ENCODE measurements at places on chromosomes 1 and 21. TPM values are rescaled to one million over a fixed set of nuclear protein-coding genes. Genes with fewer than 3 reads are reported as not detected.

- DNase-seq: no peak
Measured at GRCh38 chr21:25809013-25809412, 74.2 kb downstream of the GABPA start.

- DNase-seq: no peak
Measured at GRCh38 chr1:151976015-151976343, 17.7 kb downstream of the S100A10 start.

- peak; percentile 9 for DNase-seq
Measured at GRCh38 chr1:160777486-160778089, 18.4 kb upstream of the LY9 start.

GRCh38 chr1:55347866-55348265, 132.7 kb upstream of the USP24 start:
- DNase-seq: peak; percentile 17

DNA sequence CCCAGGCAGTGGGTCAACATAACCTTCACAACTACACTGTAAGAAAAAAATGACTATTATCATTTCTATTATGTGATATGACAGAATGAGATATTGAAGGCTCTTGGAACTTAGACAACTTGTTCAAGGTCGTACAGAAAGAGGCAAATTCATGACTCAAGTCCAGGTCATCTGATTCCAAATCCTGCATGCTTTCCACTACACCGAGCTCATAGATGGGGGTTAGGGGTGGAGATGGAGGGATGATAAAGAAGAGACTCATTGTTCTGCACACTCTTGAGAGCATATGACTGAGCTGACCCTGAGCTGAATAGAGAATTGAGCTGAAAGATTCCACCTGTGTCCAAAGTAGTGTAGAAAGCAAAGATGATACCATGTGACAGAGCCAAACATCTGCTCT, 2.8 kb downstream of the FCRL6 start:
- no peak for DNase-seq

DNA sequence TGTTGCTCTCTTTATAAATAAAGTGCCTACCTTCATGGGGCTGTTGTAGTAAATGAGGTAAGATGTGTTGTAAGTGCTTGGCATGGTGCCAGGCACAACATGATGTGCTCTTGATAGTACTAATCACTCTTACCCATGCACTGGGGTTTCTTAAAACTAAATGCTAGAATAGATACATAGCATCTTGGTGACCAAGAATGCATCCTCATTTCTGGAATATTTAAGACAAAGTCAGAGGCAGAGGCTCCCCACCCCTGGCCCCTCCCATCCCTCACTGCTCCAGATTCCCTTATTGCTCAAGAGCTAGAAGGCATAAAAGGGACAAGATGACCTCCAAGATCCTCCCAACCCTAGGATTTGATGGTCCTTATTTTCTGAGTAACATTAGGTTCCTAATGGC, 61.3 kb downstream of the GLUL start:
- DNase-seq: no peak

GRCh38 chr1:232767305-232768074, 37.7 kb upstream of the MAP10 start:
- no peak for DNase-seq

GRCh38 chr1:159790237-159790917, 9.6 kb downstream of the DUSP23 start:
- peak; percentile 57 for DNase-seq

DNA sequence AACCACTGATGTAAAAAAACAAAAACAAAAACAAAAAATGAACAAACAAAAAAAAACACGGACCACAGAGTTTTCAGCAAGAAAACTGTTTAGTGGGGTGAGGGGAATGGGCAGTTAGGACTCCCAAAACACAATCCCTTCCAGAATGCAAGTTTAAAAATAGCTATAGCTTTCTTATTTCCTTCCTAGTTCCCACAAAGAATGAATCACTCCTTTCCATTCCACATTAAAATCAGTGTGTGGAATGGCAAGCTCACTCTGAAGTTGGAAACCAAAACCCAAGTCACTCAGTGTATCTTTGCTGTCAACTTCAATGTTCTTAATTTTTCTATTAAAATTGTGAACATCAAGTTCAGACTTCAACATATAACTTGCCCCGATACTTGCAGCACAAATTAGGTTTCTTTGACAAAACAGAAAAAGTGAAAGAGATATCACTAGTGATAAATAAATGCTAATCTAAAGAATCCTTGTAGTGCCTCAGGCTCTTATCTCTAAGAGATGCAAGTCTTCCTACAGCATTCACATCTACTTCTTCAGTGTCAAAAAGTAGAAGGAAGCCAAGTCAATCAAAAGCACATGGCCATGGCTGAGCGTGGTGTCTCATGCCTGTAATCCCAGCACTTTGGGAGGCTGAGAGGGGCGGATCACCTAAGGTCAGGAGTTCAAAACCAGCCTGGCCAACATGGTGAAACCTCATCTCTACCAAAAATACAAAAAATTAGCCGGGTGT, 45.5 kb downstream of the TOR3A start:
- DNase-seq: peak; percentile 77

- DNase-seq: peak; percentile 48
Measured at GRCh38 chr1:171983584-171983983, 142.3 kb downstream of the DNM3 start.

The CNIH3 gene
- 2.5 TPM for total RNA-seq

GRCh38 chr1:17566417-17566816, 26.9 kb downstream of the ARHGEF10L start:
- DNase-seq: no peak

DNA sequence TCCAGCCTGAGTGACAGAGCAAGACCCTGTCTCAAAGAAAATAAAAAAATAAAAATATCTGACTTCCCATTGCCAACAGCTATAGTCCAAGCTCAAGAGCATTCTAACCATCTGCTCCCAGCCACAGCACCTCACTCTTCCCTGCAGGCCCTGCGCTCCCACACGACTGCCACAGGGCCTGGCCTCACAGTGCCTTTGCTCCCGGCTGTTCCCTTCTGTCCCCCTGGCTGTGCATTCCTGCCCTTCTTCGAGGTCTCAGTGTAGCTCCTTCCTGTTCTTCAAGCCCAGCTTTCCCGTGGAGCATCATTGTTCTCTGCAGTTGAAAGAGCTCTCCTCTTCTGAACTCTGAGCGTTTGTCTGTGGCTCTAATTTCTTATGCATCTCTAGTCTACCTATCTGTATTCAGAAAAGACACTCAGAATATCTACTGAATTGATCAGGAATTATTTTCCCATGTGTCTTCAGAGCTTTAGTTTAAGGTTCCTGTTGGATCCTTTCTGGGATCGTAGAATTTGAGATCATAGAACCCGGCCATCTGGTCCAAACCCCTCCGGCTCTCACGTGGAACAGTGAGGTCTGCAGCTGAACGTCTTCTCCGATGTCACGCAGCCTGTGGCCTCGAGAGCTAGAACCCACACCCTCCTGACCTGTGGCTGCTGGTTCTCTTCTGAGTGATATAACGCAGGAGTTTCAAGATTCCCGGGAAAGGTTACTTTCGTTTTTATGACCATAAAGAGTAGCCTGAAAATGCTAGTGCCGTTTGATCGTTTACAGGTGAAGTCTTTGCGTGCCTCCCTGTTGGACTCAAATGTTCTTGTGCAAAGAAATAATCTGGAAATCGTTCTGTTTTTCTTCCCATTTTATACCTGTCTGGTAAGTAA, 54.4 kb downstream of the DOP1B start:
- no peak for DNase-seq

DNA sequence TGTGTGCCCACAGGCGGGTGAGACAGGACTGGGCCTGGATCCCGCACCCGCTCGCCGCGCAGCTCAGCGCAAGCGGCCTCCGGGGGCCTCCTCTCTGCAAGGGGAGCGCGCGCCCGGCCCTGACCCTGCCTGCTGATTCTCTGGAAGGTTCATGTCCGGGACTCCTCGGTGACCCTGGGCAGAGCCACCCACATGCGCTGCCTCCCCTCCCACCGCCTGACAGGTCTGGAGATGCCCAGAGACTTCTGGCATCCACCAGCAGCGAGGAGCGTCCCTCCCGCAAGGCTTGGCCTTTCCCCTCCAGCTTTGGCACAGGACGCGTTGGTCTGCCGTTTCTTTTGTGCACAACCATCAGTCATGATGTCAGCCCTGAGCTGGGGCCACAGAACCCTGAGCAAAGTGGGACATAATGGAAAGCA, 42.0 kb upstream of the COL6A2 start:
- DNase-seq: no peak

- DNase-seq: no peak
Measured at GRCh38 chr21:23534850-23535249, 2072.4 kb downstream of the MRPL39 start.

- DNase-seq: no peak
Measured at GRCh38 chr21:28749536-28749935, 243.1 kb downstream of the LTN1 start.

GRCh38 chr1:37064039-37064438, 29.7 kb upstream of the GRIK3 start:
- DNase-seq: no peak

DNA sequence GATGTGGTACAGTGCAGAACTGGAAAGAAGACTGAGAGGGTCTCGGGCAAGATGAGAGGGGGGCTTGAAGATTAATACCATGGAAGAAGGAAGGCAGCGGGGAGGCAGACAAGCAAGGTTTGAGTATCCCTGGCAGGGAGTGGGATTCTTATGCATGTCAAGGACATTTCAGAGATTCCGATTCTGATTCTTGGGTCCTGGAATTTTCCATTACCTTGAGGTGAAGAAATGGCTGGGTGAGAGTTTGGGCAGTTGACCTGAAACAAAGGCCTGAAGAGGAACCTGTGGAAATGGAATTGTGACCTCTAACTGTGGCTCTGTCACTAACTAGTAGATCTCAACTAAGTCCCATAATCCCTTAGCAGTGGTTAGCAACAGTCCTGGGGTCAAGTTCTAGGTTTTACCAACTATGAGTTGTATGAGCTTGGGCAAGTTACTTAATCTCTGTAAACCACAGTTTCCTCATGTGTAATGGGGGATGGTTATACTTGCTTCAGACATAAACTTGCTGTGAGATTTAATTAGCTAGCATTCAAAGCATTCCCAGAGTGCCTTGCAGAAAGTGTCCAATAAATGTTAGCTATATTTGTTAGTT, 8.6 kb upstream of the ACTN2 start:
- no peak for DNase-seq

GRCh38 chr1:164272156-164272555, 286.8 kb upstream of the PBX1 start:
- DNase-seq: no peak

DNA sequence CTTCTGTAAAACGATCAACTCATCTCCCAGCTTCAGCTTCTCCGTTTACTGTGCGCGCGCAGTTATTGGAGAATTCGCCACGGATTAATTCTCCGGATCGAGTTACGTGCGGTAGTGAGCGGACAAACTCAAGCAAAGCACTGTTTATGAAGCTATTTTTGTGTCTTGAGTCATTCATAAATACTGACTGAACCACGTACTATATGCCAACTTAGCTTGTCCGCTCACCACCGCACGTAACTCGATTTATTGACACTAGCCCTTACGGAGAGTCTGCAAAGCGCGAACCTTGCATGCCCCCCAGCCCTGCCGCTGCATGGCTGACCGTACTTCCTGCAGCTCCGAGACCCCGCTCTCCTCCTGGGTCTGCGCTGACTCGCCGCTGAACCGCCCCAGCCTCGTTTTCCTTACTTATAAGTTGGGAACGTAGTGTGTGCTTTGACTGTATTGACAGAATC, 773 bp downstream of the CHD1L start:
- DNase-seq: peak; percentile 70

GRCh38 chr1:101237229-101237837, 514 bp downstream of the S1PR1 start:
- peak; percentile 64 for DNase-seq

DNA sequence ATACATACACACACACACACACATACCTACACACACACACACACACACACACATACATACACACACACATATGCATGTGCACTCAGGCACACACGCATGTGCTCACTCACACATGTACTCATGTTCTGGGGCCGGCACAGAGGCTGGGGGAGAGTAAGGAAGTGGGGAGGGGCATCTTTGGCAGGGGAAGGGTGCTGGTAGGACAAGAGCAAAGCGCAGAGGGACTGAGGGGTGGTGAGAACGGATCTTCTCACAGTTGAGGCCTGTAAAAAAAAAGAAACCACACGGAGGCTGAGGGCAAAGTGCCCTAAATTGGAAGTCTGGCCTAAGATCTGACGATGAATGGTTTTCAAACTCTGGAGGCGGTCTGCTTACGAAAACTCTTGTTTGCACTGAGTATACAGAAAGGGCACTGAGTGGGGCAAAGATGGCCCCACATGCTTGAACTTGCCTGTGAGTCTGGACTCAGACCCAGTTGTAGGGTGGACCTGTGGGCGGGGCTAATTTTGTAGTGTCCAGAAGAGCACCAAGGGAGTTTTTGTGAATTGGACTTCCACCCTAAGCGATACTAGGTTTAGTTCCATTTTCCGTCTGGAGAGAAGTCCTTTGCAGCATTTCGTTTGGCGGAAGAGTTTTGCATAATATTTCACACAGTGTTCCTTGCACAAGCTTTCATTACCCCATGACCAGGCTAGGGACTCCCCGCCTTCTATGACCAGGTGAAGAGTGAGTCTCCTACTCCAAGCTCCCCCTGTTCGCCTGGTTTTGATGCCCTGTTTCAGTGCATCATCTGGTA, 79.3 kb upstream of the LYST start:
- DNase-seq: no peak

DNA sequence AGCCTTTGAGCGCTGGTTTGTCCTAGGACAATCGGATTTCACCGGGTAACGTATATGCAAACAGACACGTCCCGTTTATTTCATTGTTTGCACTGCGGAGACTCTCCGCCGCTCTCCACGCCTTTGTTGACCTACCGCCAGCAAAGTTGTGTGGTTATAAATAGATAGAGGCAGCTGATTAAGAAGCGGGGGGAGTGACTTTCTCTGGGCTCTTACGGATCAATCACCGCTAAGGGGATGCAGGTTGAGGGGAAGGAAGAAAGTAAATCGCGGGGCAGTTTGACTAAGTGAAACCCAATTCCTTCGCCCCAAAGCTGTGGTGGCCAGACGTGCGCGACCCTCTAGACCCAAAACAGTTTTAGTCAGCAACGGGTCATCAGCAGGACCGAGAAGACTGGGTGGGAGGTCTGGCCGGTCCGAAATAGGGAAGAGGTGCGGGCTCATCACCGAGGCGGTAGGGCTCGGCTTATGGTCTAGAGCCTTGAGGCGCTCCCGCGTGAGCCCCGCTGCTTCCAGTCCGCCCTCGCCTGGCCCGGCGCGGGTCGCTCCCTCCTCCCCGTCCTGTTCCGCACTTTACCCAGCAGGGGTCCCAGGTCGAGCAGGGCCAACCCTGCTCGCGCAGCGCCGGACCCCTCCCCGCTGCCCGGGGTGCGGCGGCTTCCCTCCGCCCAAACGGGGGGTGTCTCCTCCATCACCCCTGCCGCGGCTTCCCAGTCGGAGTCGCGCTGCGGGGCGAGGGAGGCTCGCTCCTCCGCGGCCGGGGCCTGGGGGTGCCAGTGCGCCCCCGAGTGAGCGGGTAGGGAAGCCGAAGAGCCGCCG, 120.8 kb upstream of the RRP15 start:
- peak; percentile 29 for DNase-seq
